ENCODE measurements at places on chromosomes 7 and 10. TPM values are rescaled to one million over a fixed set of nuclear protein-coding genes. Genes with fewer than 3 reads are reported as not detected.
A peak's percentile ranks its signal among the peaks of the same experiment; 100 is the strongest.

DNA sequence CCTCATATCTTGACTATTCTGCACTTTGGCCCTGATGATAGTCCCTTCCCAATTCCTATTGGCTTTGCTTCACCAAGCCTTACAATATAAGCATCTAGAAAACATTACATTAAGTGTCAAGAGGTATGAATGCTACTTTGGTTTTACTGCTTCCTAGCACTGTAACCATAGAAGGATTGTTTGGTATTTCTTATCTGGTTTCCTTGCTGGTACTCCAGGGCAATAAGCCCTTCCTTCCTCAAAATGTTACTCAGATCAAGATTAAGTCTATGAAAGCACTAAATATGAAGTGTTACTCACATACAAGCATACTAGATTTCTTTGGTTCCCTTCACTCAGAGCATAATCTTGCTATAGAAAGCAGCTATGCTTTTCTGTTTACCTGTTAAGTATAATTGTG, 492.5 kb downstream of the ETV1 start:
- H3K4me1 ChIP-seq: no peaks in the 10 kb centered on the region
- no peaks in the 10 kb centered on the region for H3K27me3 ChIP-seq
- H3K4me3 ChIP-seq: no peak overlapping the region

DNA sequence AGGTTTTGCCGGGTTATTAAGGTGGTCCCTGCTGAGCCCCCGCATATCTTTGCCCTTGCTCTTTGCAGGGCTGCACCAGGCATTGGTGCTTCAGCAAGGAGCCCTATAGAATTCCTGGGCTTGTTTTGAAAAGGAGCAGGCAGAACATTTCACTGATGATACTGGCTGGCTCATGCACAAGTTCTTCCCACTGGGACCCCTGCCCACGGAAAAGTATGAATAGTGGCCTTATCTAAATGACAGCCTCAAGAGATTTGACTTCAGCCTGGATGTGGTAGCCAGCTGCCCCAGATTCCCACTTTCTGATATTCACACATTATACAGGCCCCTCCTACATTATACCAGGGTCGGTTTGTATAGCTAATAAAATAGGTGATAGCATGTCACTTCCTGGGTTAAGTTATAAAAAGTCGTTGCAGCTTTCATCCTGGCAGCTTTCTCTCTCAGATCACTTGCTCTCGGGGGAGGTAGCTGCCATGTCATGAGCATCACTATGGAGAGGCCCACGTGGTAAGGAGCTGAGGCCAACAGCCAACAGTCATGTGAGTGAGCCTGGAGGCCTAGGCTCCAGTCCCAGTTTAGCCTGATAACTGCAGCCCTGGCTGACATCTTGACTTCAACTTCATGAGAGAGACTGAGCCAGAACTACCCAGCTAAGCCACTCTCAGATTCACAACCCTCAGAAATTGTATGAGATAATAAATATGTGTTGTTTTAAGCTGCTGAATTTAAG, 16.8 kb upstream of the CRTAC1 start:
- H3K36me3 ChIP-seq: no peaks in the 10 kb centered on the region
- DNase-seq: peak; percentile 81
- no peak overlapping the region for H3K4me3 ChIP-seq
- no peaks in the 10 kb centered on the region for H3K27me3 ChIP-seq
- H3K27ac ChIP-seq: no peak overlapping the region

DNA sequence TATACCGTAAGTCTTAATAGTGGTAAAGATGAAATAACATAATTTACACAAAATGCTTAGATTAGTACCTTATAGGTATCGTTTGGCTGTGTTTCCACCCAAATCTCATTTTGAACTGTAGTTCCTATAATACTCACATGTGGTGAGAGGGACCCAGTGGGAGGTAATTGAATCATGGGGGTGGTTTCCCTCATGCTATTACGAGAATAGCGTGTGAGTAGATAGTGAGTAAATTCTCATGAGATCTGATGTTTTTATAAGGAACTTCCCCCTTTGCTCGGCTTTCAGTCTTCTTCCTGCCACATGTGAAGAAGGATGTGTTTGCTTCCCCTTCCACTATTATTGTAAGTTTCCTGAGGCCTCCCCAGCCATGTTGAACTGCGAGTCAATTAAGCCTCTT, 426.3 kb upstream of the POT1 start:
- H3K27ac ChIP-seq: no peak overlapping the region
- no peaks in the 10 kb centered on the region for H3K27me3 ChIP-seq
- no peak overlapping the region for H3K4me3 ChIP-seq
- no peaks in the 10 kb centered on the region for H3K4me1 ChIP-seq
- H3K36me3 ChIP-seq: no peaks in the 10 kb centered on the region
- DNase-seq: no peak

DNA sequence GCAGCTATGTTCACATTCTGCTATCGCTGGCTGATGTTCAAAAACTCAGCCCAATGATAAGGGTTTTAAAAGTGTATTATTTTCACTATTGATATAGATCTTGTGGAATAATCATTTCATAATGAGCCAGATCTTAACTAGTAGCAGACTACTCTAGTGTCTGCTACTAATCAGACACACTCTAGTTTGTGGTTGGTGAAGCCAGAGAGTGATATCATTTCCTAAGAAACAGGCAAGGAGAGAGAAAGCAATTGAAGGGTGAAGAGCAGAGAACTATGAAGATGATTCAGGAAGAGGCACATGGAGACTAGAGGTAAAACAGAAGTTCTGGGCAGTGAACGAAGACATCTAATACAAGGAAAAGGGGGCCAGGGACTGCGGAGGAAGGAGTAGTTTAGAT, 58.2 kb upstream of the BET1 start:
- H3K4me3 ChIP-seq: no peak overlapping the region
- H3K27ac ChIP-seq: no peak overlapping the region
- no peaks in the 10 kb centered on the region for H3K36me3 ChIP-seq
- H3K4me1 ChIP-seq: no peaks in the 10 kb centered on the region
- DNase-seq: no peak

GRCh38 chr7:16669581-16669980, 23.6 kb downstream of the BZW2 start:
- no peak overlapping the region for H3K27ac ChIP-seq
- H3K27me3 ChIP-seq: no peaks in the 10 kb centered on the region
- H3K4me3 ChIP-seq: no peak overlapping the region

DNA sequence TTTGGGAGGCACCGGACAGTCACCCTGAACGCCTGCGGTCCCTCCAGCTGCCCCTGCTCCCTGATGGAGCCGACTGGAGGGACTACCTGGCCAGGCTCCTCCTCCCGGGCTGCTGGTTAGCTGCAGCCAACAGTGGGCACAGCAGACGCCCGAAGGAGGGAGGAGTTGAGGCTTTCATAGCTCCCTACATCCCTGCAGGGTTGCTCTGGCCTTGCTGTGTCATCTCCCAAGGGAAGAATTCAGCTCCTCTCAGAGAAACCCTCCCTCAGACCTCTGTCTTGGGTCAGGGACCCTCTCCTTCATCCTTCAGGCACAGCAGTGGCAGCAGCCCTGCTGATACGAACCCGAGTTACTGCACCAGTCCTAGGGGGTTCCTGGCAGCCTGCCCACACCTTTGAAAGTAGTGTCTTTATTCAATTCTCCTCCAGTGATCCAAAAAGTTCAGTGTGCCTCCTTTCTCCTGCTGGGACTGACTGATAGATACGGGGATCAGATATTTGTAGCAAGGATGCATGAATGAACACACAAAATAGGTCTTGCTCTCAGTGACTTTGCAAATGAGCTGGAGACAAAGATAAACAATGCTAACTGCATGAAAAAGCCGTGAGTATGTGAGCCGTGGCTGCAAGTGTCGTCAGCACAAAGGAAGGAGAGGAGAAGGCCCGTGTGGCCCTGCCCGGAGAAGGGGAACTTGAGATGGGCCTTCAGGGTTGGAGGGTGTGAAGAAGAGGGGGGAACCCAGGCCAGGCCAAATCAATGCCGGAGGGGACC, 136.6 kb downstream of the PRKAG2 start:
- DNase-seq: no peak
- no peaks in the 10 kb centered on the region for H3K36me3 ChIP-seq
- no peak overlapping the region for H3K27ac ChIP-seq
- H3K27me3 ChIP-seq: no peaks in the 10 kb centered on the region
- peaks cover 46% of the 10 kb centered on the region for H3K4me1 ChIP-seq

- peak overlapping the region; percentile 19 for H3K27ac ChIP-seq
- H3K4me1 ChIP-seq: peaks cover 21% of the 10 kb centered on the region
- no peak for DNase-seq
- no peaks in the 10 kb centered on the region for H3K27me3 ChIP-seq
- H3K4me3 ChIP-seq: no peak overlapping the region
- H3K36me3 ChIP-seq: peaks cover 69% of the 10 kb centered on the region
Observed at GRCh38 chr10:3111621-3112163, 44.3 kb downstream of the PFKP start.

GRCh38 chr10:37495415-37495814, 362.0 kb downstream of the ZNF248 start:
- DNase-seq: no peak
- H3K27me3 ChIP-seq: no peaks in the 10 kb centered on the region
- no peak overlapping the region for H3K4me3 ChIP-seq
- H3K36me3 ChIP-seq: no peaks in the 10 kb centered on the region
- no peak overlapping the region for H3K27ac ChIP-seq

GRCh38 chr10:10213237-10213636, 804.4 kb upstream of the CELF2 start:
- no peaks in the 10 kb centered on the region for H3K27me3 ChIP-seq
- DNase-seq: no peak
- H3K36me3 ChIP-seq: no peaks in the 10 kb centered on the region
- H3K27ac ChIP-seq: no peak overlapping the region

- no peaks in the 10 kb centered on the region for H3K27me3 ChIP-seq
- no peak overlapping the region for H3K4me3 ChIP-seq
- no peaks in the 10 kb centered on the region for H3K36me3 ChIP-seq
- H3K27ac ChIP-seq: no peak overlapping the region
- H3K4me1 ChIP-seq: peaks cover 5% of the 10 kb centered on the region
Observed at GRCh38 chr7:44177570-44178131, 11.6 kb downstream of the GCK start.

DNA sequence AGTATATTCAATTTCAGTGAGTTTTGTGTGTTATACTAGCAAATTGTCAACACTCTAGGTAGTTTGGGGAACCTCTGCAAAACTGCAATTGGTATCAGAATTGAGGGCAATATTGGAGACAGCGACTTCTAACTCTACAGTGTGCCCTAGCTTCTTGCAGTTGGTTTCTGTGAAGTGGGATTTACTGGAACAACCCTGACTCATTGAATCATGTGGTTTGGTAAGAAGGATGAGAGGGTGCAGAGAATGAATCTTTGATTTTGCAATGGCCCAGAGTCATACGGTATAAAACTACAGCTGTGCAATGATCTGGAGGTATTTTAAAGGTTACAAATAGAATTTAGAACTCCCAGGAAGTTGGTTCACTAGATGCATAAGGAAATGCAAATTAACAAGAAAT, 129.1 kb upstream of the PPP1R3A start:
- no peak for DNase-seq
- H3K27me3 ChIP-seq: no peaks in the 10 kb centered on the region
- H3K36me3 ChIP-seq: no peaks in the 10 kb centered on the region
- no peak overlapping the region for H3K4me3 ChIP-seq
- no peak overlapping the region for H3K27ac ChIP-seq

GRCh38 chr10:102413053-102413705, 5.4 kb downstream of the PSD start:
- no peak for DNase-seq
- H3K36me3 ChIP-seq: peaks cover 40% of the 10 kb centered on the region
- H3K4me3 ChIP-seq: no peak overlapping the region
- peak overlapping the region; percentile 42 for H3K27ac ChIP-seq
- peaks cover 70% of the 10 kb centered on the region for H3K4me1 ChIP-seq

DNA sequence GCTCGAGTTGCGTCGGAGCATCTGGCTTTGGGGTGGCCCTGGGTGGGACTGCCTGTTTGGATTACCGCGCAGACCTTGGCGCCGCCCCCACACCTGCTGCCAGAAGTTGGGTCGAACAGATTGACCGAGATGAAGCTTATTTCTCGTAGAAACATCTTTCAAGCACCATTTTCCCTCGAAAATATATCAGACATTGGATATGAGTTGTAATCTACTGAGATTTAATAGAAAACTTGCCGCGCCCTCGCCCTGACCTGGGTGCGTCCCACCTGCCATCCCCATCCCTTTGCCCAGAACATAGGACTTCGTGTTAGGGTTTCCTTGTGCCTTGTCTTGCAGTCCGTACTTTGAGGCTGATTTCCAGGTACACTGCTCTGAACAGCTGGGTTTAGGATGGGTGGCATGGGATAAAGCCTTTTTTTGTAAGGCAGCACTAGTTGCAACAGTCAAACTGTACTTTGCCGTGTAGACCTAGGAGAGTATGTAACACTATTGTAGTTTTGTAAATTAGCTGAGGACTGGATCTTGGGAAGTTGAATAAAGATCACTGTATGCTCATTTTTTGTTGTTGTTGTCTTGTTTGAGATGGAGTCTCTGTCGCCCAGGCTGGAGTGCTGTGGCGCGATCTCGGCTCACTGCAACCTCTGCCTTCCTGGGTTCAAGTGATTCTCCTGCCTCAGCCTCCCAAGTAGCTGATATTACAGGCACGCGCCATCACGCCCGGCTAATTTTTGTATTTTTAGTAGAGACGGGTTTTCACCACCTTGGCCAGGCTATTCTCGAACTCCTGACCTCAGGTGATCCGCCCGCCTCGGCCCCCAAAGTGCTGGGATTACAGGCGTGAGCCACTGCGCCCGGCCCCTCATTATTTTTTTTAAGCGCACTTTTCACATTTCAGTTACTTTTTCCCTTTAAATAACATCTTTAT, 978 bp downstream of the OGDH start:
- H3K4me1 ChIP-seq: peaks cover 20% of the 10 kb centered on the region
- H3K36me3 ChIP-seq: no peaks in the 10 kb centered on the region
- H3K27me3 ChIP-seq: no peaks in the 10 kb centered on the region
- H3K4me3 ChIP-seq: peak overlapping the region; percentile 95

- no peak overlapping the region for H3K27ac ChIP-seq
- H3K4me1 ChIP-seq: peaks cover 71% of the 10 kb centered on the region
- H3K4me3 ChIP-seq: no peak overlapping the region
- H3K36me3 ChIP-seq: peaks cover 12% of the 10 kb centered on the region
- no peak for DNase-seq
Observed at GRCh38 chr10:132574783-132575319, 37.3 kb downstream of the INPP5A start.

GRCh38 chr7:91946549-91946948, 5.9 kb downstream of the AKAP9 start:
- H3K4me1 ChIP-seq: peaks cover 4% of the 10 kb centered on the region
- DNase-seq: no peak
- no peak overlapping the region for H3K27ac ChIP-seq
- no peaks in the 10 kb centered on the region for H3K27me3 ChIP-seq
- H3K36me3 ChIP-seq: no peaks in the 10 kb centered on the region

The TMEM273 gene
- 8.5 TPM for total RNA-seq

The PON2 gene
- 177 TPM for total RNA-seq

The PILRA gene
- total RNA-seq: 4.1 TPM

The SRI gene
- 175 TPM for total RNA-seq

The CHAT gene
- total RNA-seq: 0.61 TPM

The GPR85 gene
- 13.6 TPM for total RNA-seq

The PPP1R3C gene
- total RNA-seq: 48.2 TPM

The TEX36 gene
- total RNA-seq: 0.77 TPM

The SLC16A9 gene
- 108 TPM for total RNA-seq

The HPS1 gene
- 27.2 TPM for total RNA-seq

The XRCC2 gene
- 4.5 TPM for total RNA-seq

The TTYH3 gene
- 26.1 TPM for total RNA-seq

Measured in spinal cord (tissue), 10 donors.